ENCODE measurements at places on chromosomes 13 and 19. TPM values are rescaled to one million over a fixed set of nuclear protein-coding genes. Genes with fewer than 3 reads are reported as not detected.

DNA sequence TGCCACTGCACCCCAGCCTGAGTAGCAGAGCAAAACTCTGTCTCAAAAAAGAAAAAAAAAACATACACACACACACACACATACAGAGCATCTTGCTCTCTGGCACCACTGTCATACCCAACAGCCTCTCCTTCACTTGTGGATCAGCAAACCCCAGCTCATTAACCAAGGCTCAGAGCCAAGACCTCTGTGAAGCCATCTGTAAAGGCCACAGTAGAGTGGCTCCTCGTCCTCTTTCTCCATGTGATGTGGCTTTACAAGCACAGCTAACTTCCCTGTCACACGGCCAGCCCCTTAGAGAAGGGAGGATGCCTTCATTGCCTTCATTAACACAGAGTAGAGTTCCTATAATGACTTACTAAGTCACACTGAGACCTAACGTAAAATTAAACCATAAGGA lies 62.7 kb upstream of the LSM14A start:
- peaks cover 12% of the 10 kb centered on the region for H3K27me3 ChIP-seq
- H3K36me3 ChIP-seq = no peaks in the 10 kb centered on the region
- no peaks in the 10 kb centered on the region for H3K4me1 ChIP-seq
- H3K4me3 ChIP-seq = no peak overlapping the region

DNA sequence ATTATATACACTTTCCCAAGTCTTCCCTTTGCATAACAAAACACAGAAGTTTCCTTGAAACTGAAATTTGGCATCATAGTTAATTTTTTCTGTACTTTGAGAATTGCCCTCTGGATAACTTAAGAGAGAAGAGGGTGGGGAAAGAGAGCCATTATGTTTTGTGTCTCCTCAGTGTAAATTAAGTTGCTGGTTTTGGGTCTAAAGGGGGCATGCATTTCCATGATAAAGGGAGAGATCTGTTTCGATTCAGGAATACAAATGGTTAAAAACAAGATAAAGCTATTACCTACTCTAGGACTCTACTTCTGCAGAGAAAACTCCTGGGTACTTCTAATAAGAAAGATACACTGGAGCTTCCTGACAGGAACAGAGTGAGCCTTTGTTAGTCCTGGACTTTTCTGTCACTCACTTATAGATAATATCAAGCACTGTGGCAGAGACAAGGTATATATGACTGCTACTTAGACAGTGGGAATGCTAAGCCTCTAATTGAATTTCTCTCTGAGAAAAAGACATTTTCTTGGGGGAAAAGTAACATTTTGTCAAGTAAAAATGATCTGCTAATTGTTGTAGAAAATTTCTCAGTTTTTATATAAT lies 142.8 kb upstream of the PCDH9 start:
- no peaks in the 10 kb centered on the region for H3K27me3 ChIP-seq
- H3K4me3 ChIP-seq = no peak overlapping the region
- no peak overlapping the region for H3K27ac ChIP-seq
- no peak for DNase-seq
- H3K36me3 ChIP-seq = no peaks in the 10 kb centered on the region

GRCh38 chr13:91739751-91740150 lies 341.3 kb downstream of the GPC5 start:
- DNase-seq = no peak
- no peaks in the 10 kb centered on the region for H3K27me3 ChIP-seq
- H3K4me3 ChIP-seq = no peak overlapping the region
- H3K27ac ChIP-seq = no peak overlapping the region
- no peaks in the 10 kb centered on the region for H3K4me1 ChIP-seq

DNA sequence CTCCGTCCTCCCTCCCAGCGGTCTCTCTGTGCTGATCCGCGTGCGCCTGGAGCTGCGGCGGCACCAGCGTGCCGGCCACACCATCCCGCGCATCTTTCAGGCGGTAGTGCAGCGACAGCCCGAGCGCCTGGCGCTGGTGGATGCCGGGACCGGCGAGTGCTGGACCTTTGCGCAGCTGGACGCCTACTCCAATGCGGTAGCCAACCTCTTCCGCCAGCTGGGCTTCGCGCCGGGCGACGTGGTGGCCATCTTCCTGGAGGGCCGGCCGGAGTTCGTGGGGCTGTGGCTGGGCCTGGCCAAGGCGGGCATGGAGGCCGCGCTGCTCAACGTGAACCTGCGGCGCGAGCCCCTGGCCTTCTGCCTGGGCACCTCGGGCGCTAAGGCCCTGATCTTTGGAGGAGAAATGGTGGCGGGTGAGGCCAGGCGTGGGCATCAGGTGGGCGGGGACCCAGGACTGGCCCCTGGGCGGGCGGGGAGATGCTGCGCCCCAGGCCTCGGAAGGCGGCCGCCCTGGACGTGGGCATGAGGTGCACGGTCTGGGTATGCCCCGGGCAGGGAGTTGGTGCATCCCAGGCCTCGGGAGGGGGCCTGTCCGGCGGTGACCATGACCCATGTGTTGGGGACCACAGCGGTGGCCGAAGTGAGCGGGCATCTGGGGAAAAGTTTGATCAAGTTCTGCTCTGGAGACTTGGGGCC lies 16.4 kb downstream of the SLC27A1 start:
- no peaks in the 10 kb centered on the region for H3K36me3 ChIP-seq
- no peak overlapping the region for H3K27ac ChIP-seq
- no peaks in the 10 kb centered on the region for H3K27me3 ChIP-seq
- no peak overlapping the region for H3K4me3 ChIP-seq

DNA sequence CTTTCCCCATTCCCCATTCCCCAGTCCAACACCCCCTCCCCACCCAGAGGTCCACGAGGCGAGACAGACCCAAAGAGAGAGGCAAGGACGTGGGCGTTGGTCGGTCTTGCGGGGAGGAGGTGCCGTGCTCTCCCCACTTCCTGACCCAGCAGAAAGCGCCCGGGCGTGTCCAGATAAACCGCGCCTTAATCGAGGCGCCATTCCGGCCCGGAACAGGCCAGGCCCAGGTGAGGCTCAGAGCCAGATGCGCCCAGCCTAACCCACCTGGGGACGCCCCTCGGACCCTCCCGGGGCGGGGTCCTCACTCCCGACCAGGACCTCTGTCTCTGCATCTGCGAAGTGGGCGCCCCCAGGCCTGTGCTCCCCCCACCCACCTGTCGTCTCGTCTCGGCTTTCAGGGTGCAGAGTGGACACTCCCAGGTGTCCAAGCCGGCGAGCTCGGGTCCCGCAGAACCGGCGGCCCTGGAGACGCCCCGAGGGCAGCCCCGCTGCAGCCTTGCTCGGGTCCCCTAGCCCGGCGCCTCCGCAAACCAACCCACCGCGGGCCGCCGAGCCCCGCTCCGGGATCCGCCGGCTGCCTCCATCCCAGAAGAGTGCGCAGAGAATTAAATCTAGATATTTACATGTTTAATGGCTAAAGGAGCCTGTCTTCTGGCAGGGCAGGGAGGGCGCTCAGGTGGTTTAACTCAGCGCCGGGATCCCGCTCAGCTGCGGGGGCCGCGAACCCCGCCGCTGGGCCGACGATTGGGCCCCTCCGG lies 5.0 kb upstream of the ONECUT3 start:
- no peaks in the 10 kb centered on the region for H3K36me3 ChIP-seq
- H3K27ac ChIP-seq = peak overlapping the region; percentile 15
- no peak overlapping the region for H3K4me3 ChIP-seq

DNA sequence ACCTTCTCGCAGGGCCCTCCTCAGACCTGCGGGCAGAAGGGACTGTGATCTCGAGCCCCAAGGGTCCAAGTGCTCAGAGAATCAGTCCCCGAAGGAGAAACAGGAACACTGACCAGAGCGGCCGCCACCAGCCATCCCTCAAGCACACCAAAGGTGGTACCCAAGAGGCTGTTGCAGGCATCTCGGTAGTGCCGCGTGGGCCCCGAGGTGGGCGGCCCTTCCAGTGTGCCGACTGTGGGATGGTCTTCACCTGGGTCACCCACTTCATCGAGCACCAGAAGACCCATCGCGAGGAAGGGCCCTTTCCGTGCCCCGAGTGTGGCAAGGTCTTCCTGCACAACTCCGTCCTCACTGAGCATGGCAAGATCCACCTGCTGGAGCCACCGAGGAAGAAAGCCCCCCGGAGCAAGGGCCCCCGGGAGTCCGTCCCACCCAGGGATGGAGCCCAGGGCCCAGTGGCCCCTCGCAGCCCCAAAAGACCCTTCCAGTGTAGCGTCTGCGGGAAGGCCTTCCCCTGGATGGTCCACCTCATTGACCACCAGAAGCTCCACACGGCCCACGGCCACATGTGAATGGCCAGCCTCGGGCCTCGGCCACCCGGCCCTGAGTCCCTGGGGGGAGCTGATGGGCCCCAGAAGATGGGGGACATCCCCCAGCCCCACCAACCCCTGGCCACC lies 5.5 kb upstream of the ZNF135 start:
- H3K4me1 ChIP-seq = no peaks in the 10 kb centered on the region
- H3K27me3 ChIP-seq = no peaks in the 10 kb centered on the region
- no peak overlapping the region for H3K27ac ChIP-seq
- peaks cover 10% of the 10 kb centered on the region for H3K36me3 ChIP-seq
- DNase-seq = no peak
- no peak overlapping the region for H3K4me3 ChIP-seq

- H3K27me3 ChIP-seq = peaks cover 4% of the 10 kb centered on the region
- peaks cover 78% of the 10 kb centered on the region for H3K4me1 ChIP-seq
- peak overlapping the region; percentile 62 for H3K27ac ChIP-seq
- DNase-seq = no peak
These were observed 2.5 kb downstream of the PDE4A start for GRCh38 chr19:10422846-10423245.

- H3K4me1 ChIP-seq = peaks cover 12% of the 10 kb centered on the region
- peak overlapping the region; percentile 76 for H3K4me3 ChIP-seq
- no peaks in the 10 kb centered on the region for H3K27me3 ChIP-seq
- H3K36me3 ChIP-seq = no peaks in the 10 kb centered on the region
These were observed 7.8 kb upstream of the SERTAD1 start for GRCh38 chr19:40433391-40434216.

DNA sequence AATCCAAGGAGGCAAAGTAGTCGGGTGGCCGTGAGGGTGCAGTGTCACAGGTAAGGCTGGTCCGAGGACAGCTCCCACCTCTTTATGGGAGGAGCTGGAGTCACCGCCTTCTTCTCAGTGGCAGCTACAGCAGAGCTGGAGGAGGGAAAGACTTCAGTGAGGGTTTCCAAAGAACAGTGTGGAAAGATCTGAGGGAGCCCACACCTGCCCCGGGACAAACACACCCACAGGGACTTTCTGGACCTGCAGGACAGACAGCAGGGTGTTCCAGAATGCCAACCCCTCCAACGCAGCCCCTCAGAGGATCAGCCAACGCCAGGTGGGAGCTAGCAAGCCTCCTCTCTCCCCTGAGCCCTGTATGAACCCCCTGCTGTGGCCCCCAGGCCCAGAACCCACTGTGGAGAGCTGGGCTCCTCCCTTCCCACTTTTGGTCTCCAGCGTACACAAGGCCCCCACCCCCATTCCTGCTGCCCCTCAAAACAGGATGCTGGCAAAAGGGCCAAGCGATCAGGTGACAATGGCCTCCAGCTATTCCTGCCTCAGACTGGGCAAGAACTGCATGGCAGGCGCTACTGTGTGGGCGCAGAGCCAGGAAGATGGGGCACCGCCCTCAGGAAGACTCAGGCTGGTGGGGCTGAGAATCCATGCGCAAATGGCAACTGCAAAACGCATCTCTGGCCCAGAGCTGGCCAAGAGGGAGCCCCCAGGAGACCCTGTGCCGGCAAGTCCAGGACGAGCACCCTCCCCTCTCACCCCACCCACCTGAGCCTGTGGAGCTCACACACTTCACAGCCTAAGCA lies 3.5 kb upstream of the CD320 start:
- H3K4me3 ChIP-seq = no peak overlapping the region
- peaks cover 22% of the 10 kb centered on the region for H3K4me1 ChIP-seq
- peaks cover 18% of the 10 kb centered on the region for H3K36me3 ChIP-seq

DNA sequence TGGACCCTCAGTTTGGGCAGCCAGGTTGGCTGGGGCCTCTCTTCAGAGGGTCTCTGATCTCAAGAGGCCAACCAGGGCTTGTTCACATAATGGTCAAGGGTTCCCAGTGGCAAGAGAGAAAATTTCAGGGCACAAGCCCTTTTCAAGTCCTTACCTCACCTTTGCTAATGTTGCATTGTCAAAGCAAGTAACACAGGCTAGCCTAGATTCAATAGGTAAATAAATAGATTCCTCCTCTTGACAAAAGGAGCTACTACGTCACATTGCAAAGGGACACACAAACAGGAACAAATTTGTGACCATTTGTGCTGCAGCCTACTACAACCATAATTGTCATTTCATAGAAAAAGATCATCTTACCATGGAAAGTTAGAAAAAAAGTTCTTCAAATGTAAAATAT lies 33.9 kb upstream of the FRY start:
- DNase-seq = no peak
- H3K4me3 ChIP-seq = no peak overlapping the region
- no peaks in the 10 kb centered on the region for H3K27me3 ChIP-seq
- H3K27ac ChIP-seq = no peak overlapping the region
- no peaks in the 10 kb centered on the region for H3K36me3 ChIP-seq

GRCh38 chr13:23570099-23570920 lies at the start of gene TNFRSF19:
Gene TNFRSF19, plus strand, starts transcription at chr13:23570412. Its CDS starts 19,772 bp downstream, at chr13:23590184.
- H3K4me3 ChIP-seq = no peak within 1 kb of the TSS
- DNase-seq = no peak
- no peaks in the 10 kb centered on the region for H3K36me3 ChIP-seq
- H3K27ac ChIP-seq = no peak within 1 kb of the TSS
- H3K27me3 ChIP-seq = peaks cover 68% of the 10 kb centered on the region

- peaks cover 54% of the 10 kb centered on the region for H3K36me3 ChIP-seq
- no peaks in the 10 kb centered on the region for H3K27me3 ChIP-seq
- DNase-seq = peak; percentile 56
- H3K27ac ChIP-seq = peak overlapping the region; percentile 75
These were observed 9.7 kb downstream of the DEDD2 start for GRCh38 chr19:42207767-42208271.

DNA sequence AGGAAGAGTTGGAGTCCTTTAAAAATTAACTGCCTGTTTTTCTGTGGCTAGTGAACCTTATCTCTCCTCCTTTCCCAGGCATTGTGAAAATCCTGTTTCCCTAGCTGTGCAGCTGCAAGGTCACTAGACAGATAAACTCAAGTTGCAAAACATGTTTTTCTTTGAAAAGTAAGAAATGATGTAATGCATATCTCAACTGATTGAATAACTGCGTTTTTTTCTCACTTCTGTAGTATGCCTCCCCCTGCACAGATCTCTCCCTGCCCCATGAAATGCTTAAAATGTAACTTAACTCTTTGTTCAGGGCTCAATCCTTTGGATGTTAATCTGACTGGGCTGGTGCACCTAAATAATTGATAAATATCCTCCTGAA lies 27.7 kb upstream of the CYSLTR2 start:
- no peaks in the 10 kb centered on the region for H3K4me1 ChIP-seq
- H3K4me3 ChIP-seq = no peak overlapping the region
- no peak for DNase-seq
- H3K27me3 ChIP-seq = peaks cover 5% of the 10 kb centered on the region

DNA sequence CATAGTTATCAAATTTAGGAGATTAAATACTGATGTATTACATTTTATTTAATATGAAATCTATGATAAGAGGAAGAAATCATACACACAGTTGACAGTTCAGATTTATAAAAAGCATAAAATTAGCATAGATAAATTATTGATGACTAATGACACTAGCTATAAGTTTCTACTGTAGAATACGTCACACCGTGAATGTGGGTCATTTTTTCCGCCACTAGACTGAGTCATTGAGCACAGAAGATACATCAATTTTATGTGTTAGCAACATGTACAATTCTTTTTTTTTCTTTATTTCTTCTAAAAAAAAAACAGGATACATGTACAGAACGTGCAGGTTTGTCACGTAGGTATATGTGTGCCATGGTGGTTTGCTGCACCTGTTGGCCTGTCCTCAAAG lies 22.2 kb downstream of the AP2S1 start:
- H3K4me1 ChIP-seq = peaks cover 23% of the 10 kb centered on the region
- H3K27ac ChIP-seq = no peak overlapping the region
- DNase-seq = peak; percentile 55

Gene GAPDHS
- total RNA-seq = not detected

Gene SPACA4
- not detected for total RNA-seq

Gene MFSD12
- 54.8 TPM for total RNA-seq

Gene ZNF829
- 5.5 TPM for total RNA-seq

Measured in activated CD8-positive, alpha-beta memory T cell treated with anti-CD3 and anti-CD28 coated beads, Interleukin-2, amount 10 ng/mL, durations not matched to agents 7 days and 5 days (primary cell).